ENCODE measurements at places on chromosomes 2 and 18. TPM values are rescaled to one million over a fixed set of nuclear protein-coding genes. Genes with fewer than 3 reads are reported as not detected.

GRCh38 chr2:6792883-6793282 is 72.8 kb downstream of the CMPK2 start:
- DNase-seq: no peak

- DNase-seq: no peak
These were observed 156.8 kb upstream of the RBMS1 start for GRCh38 chr2:160650196-160651118.

DNA sequence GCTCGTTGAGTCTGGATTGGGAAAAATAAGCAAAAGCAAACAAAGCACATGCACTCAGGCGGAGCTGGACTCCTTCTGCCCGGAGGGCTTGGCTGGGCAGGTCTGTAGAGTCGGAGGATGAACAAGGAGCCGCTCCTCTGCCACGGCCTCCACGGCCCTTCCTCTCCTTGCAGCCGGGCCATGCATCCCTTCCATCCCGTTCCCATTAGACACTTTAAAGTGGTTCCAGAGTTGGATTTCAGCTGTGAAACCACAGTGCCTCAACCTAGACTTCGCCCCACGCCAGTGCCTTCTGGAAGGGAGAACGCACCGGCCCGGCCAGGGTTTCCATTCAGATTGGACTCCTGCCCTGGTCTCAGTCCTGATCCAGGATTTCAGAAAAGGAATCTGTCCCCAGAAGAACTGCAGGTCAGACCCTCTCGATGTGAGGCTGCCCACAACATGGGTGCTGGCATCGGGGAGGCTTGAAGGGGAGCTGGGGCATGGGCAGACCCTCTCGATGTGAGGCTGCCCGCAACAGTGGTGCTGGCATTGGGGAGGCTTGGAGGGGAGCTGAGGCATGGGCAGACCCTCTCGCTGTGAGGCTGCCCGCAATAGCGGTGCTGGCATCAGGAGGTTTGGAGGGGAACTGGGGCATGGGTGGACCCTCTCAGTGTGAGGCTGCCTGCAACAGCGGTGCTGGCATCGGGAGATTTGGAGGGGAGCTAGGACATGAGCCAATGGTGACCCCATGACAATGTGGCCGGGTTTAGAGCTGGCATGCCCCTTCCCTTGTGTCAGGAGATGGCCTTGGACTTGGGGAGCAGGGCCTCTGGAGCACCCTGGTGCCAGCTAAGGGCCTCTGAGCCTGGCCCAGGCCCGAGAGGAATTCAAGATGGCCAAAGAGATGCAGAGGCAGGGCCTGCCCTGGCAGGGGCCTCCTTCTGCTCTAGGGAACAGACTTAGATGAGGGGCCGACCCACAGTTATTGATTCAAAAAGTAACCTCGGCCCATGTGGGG is 304.5 kb downstream of the NDUFA10 start:
- peak; percentile 68 for DNase-seq

Gene ZNF519
- 2.7 TPM for total RNA-seq

GRCh38 chr2:206800506-206801417 is 35.4 kb downstream of the FASTKD2 start:
- DNase-seq: peak; percentile 87

Gene IWS1
- total RNA-seq: 47.1 TPM

GRCh38 chr18:63306819-63307550 is 12.6 kb downstream of the BCL2 start:
- DNase-seq: no peak

Gene SLC40A1
- 16.0 TPM for total RNA-seq

Gene REV1
- total RNA-seq: 59.0 TPM

- no peak for DNase-seq
These were observed 60.2 kb downstream of the EIF5B start for GRCh38 chr2:99397266-99397920.

- DNase-seq: no peak
These were observed 120.4 kb downstream of the RNF144A start for GRCh38 chr2:7037340-7038333.

DNA sequence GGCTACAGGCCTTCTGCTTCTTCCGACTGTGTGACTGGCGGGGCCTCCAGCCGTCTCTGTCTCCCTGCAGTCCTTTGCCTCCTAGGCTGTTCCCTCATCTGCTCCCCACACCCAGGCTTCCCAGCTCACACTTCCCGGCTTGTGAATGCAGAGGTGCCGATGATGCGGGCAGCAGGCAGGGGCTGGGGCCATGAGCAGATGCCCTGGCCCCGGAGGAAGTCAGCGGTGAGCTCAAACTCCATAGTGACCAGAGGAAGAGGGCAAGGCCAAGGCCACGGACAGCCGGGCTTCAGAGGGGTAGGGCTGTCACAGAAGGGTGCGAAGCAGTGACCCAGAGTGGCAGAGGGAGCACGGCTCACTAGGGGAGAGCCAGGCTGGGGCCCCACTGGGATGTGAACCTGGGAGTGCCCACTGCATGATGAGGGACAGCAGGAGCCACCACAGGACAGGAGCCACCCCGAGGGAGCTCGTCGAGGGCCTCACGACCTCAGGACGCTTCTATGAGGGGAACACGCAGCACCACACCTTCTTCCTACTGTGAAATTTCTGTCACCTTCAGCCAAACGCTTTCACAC is 515.9 kb downstream of the EIPR1 start:
- DNase-seq: no peak

DNA sequence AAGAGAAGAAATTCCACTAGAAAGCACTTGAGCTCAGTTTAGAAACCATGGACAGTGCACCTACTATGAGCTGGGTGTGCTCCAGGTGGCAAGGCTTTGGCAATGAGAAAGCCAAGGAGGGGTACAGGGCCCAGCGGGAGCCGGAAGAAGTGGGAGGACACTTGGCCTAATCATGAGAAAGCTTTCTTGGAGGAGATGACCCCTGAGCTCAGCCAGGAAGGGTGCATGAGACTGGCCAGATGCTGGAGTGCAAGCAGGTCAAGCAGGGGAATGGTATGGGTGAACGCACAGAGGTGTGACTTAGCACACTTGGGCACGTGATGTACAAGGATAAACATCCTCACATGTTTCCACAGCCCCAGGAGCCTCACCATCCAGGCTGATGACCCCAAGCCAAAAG is 97.2 kb upstream of the GLI2 start:
- no peak for DNase-seq

Gene ZC3H6
- total RNA-seq: 24.4 TPM

DNA sequence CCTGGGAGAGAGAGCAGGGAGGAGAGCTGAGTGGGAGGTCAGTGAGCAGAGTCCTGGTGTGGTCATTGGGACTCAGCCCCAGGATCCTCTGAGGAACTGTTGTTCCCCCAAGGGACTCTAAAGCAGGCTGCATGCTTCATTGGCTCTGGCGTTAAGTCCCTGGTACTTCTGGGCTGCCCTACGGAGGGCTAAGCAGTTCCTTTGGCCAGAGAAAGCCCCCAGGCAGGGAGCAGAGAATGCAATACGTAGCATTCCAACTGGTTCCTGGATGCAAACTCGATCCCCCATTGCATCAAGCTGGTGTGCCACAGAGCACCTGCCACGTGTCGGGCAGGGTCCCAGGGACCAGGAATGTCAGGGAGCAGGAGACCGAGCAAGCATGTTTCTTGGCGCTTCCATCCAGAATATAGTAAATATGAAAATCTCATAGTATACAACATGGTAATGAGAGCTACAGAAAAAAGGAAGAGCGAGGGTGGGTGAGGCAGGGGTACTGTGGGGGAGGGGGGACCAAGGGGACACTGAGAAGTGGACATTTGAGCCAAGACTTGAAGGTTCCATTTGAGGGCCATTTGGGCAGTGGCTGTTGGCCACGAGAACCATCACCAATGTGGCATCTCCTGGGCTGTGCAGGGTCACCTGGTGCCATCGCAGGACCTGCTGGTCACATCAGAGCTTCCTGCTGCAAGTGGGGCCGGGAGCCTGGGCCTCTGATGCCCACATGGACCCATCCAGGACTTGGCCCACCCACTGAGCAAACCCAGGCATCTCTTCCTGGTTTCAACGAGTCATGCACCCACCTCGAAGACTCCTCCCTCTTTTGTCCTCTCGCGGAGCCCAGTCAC is 160.4 kb downstream of the ASB1 start:
- peak; percentile 8 for DNase-seq

Gene LAMA1
- total RNA-seq: 0.91 TPM

- DNase-seq: no peak
These were observed 4.5 kb downstream of the TRABD2A start for GRCh38 chr2:84876369-84876768.

Gene RAPH1
- total RNA-seq: 148 TPM

Gene RAB31
- 22.0 TPM for total RNA-seq

- no peak for DNase-seq
These were observed 1115.3 kb downstream of the LRP1B start for GRCh38 chr2:141015341-141016047.

DNA sequence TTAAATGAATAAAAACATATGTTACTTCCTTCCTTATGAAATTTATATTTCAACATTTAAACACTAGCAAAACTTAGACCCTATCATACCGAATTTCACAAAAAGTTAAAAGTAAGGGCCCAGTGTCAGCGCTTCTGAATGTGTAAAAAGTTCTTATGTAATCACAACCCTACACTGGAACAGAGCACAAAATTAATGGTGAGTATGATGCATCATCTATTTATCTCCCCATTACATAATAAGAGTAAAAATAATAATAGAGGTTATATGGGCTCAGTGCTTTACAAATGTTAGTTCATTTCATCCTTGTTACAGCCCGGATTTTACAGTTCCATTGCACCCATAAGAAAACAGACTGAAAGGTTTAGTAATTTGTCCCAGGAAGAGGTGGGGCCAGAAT is 144.9 kb upstream of the POU3F3 start:
- no peak for DNase-seq

Gene KLHL30
- total RNA-seq: 0.64 TPM

DNA sequence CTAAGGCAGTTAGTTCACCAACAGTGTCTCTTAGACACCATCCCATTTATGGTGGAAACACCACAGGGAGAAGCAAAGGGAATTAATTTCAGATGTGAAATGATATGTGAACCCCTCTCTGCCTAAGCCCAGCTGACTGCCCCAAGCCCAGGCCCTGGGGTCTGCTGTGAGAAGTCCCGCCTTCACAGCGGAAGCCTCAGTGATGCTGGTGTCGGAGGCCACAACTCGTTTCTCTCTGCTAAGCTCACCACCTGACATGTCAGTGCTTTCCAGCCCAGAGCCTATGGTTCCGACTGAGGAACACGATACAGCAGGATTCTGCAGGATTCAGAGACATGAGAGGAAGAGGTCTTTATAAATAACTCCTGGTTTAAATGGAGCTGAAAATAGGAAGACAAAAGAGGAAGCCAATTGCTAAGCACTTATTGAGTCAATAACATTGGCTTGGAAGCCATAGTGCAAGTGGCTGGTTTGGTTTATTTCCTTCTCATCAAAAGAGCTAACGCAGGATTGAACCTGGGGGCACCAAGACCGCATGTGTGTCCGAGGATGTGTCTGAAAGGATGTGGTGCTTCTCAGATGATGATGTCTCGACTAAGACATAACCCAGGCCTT is 21.9 kb upstream of the LOXHD1 start:
- DNase-seq: no peak

- DNase-seq: no peak
These were observed 313.8 kb downstream of the MTX2 start for GRCh38 chr2:176582990-176583481.

DNA sequence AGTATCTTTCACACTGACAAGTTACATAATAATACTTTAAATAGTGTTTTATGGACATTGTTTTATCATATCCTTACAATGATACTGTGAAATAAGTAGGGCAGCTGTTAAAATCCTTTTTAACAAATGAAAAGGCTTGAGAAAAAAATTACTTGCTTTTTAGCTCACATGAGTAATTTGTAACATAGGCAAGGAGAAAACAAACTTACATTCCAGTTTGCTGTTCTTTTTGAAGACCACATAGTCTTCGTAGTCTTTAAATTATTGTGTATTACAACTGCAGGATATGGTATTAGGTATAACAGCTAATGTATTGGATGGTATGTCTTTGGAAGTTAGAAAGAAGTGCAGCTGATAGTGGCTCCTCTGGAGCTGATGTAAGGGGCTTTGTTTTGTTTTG is 130.8 kb downstream of the COMMD1 start:
- no peak for DNase-seq

Gene TIGD1
- total RNA-seq: 2.2 TPM

Gene GCKR
- not detected for total RNA-seq

Gene UGT1A5
- total RNA-seq: 0.80 TPM

DNA sequence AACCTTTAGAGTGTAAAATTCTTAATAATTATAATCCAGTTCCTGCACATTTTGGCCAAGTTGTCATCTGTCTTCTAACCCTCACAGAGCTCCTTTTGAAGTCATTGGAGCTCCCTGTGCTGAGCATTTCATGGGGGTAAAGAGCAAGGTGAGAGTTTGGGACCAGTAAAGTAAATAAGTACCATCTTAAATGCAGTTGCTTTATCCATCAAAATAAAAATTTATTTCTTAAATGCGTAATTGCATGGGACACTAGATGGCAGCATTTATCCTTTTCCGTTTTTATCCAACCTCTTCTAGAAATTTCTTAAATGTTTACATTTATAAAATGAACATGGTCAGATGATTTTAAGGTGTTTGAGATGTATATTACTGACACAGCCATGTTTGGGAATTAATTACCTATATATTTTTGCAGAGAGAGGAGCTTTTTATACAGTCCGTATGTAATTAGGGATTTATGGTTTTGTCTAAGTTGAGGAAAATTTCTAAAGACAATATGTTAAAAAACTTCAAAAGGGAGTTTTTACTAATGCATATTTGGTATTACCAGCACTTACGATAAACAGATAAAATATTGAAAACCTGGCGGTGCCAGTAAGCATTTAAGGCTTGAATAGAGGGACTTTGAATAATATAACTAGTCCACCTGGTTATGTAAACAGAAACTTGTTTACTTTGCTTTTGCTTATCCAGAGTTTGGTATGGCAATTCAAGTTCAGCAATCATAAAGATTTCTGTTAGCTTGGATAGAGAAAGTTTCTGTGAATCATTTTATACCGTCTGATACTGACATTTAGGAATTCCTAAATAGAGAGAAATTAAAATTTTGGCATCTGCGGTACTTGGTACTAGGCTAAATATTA is 54.5 kb downstream of the ACSL3 start:
- no peak for DNase-seq

- no peak for DNase-seq
These were observed 445.4 kb downstream of the NBAS start for GRCh38 chr2:15115776-15116175.

DNA sequence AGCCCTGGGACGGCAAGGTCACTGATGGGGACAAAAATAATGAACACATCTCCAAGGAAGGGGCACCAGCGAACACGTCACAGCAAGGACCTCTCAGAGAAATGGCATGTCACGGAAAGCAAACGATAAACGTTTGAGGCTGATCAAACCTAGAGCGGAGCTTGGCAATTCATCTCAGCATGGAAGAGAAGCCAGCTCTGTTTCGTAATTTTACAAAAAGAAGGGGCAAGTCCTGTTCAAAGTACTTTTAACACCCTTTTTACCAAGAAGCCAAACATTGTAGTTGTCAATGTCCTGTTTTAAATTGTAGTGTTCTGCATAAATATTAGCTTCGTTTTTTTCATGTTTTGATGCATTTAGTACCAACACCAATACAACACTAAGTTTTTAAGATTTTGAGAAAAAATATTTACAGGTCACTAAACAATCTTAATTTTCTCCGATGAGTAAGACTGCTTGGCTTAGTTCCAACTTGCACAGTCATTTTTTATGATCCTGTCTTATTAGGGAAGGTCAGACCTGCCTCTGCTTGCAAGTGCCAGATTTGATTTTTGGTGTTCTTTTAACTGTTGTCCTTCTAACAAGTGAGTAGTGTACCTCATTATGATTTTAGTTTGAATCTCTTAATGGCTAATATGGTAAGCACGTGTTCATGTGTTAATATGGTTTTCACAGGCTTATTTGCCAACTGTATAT is 818.5 kb upstream of the SALL3 start:
- no peak for DNase-seq

- DNase-seq: no peak
These were observed 12.1 kb upstream of the MAPRE2 start for GRCh38 chr18:35029103-35029502.

Data from lower leg skin (tissue), 4 donors.